ENCODE measurements at places on chromosomes 1 and 21.
A peak's percentile ranks its signal among the peaks of the same experiment; 100 is the strongest.

GRCh38 chr1:159211331-159212136, 6.9 kb downstream of the ACKR1 start:
- peak; percentile 56 for DNase-seq

DNA sequence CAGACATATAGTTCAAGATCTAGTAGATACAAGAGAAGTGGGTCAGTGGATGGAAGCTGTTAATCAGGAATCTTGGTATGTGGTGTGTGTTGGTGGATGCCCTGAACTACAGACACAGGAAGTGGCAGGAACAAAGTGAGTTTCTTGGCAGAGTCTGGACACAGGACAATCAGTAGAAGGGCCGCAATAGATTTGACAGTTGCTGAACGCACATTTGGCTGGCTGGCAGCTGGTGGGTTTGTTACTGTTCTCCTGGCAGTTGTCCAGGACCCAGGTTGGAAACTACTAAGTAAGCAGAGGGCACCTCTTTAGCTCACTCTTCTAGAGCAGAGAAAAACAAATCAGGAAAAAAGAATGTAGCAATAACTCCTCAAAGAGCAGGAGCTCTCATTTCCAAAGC, 13.2 kb downstream of the KRTAP26-1 start:
- DNase-seq = no peak

GRCh38 chr1:94530373-94530878, 11.1 kb downstream of the F3 start:
- DNase-seq = no peak

GRCh38 chr1:150890033-150890416, 3.1 kb downstream of the CTXND2 start:
- no peak for DNase-seq

GRCh38 chr1:172121081-172121717, 279.9 kb downstream of the DNM3 start:
- no peak for DNase-seq

- DNase-seq = no peak
These were observed 118.2 kb downstream of the ODF2L start for GRCh38 chr1:86277936-86278335.

DNA sequence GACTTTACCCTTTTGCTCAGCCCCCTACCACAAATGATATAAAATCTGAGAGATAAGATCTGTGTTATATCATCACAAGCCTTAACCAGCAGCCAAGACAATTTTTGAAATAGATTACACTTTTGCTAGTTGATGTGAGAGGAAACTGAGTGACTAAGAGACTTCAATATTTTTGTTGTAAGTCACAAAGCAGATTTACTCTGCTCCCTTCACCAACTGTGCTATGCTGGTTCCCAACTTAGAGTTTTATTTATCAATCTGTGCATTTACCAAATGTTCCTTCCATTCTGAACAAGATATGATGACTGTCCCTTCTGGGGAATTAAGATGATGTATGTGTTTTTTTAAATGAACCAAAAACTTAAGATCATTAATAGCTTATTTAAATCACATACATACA, 12.1 kb upstream of the GRIK1 start:
- no peak for DNase-seq

DNA sequence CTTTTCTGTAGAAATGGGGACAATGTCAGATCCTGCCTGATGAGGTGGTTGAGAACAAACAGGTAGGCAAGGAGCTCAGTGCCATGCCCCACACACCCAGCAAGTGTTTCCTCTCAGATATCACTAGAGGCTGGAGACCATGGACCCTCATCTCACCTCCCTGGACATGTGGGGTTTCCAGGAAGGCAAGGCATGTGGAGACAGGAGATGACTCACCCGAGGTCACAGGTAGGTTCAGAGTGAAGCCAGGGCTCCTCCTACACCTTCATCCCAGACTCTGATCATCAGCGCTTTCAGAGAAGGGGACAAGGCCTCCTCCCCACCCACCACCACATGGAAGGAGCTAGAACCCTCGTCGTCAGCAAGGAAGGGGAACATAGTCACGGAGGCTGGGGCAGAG, 69.2 kb downstream of the MATN1 start:
- DNase-seq = no peak

DNA sequence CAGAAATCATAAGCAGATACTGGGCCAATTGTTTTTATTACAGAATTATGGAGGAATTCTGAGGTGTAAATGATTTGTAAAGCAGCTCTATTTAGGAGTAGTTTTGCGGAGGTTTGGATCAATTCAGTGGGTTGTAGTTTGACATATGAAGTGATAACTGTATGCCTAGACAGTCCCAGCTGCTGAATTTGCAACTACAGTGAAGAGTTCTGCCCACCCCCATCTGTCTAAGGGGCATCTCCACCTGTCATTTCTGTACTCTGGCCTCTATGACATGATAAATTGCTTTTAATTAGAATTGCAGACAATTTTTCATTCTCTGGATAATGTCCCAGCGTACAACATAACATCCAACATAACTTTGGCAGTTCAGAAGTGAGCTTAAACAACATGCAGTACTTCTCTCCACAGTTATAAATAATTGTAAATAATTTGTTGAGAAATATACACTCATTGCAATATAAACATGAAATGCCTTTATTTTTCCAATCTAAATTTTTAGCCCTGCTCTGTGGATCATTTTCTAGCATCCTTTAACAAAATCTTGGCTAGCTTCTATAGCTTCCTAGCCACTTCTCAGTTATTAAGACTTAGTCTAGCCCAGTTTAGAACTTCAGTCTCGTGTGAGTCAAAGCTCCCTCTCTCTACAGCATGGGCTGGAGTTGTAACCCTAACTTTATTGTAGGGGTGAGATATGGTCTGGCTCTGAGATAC, 52.3 kb downstream of the PDE4B start:
- DNase-seq = no peak

GRCh38 chr21:45854690-45855247, 126.8 kb upstream of the COL6A1 start:
- no peak for DNase-seq

- DNase-seq = no peak
These were observed 17.5 kb downstream of the GTF2B start for GRCh38 chr1:88873737-88874349.

GRCh38 chr1:202659974-202660373, 50.3 kb downstream of the SYT2 start:
- no peak for DNase-seq

DNA sequence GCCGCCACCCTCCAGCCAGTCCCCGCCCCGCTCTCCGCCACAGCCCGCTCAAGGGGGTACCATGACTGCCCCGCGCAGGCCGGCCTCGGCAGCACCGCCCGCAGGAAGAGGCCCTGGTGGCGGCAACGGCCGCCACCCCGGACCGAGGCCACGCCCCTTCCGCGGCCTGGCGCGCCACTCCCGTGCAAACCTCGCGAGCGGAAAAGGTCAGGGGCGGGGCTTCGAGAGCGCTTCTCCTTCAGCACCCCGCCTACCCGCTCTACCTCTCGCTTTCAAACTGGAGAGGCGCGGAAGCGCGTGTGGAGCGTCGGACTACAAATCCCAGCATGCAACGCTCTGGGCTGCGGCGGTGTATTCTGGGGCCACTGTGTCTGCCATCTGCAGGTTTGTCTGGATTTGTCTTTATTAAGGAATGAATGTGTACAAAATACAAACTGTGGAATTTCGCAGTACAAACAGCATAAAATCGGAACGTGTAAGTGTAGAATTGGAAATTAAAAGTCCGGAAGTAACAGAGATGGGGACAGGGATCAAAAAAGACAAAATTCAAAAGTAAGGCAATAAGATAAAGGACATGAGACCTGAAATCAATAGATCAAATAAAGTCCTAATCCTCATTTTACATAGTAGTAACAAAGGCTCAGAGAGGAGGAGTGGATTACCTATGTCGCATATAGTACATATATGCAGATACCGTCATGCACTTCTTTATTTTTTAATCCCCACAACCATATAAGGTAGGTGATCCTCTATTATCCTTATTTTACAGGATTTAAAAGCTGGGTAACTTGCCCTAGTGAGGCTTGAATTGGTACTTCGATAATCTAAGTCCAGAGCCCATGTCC, 464 bp upstream of the ADSS2 start:
- peak; percentile 99 for DNase-seq

GRCh38 chr1:62481681-62482080, 44.8 kb downstream of the USP1 start:
- no peak for DNase-seq

GRCh38 chr1:2251786-2252185, 23.7 kb downstream of the SKI start:
- DNase-seq = no peak

DNA sequence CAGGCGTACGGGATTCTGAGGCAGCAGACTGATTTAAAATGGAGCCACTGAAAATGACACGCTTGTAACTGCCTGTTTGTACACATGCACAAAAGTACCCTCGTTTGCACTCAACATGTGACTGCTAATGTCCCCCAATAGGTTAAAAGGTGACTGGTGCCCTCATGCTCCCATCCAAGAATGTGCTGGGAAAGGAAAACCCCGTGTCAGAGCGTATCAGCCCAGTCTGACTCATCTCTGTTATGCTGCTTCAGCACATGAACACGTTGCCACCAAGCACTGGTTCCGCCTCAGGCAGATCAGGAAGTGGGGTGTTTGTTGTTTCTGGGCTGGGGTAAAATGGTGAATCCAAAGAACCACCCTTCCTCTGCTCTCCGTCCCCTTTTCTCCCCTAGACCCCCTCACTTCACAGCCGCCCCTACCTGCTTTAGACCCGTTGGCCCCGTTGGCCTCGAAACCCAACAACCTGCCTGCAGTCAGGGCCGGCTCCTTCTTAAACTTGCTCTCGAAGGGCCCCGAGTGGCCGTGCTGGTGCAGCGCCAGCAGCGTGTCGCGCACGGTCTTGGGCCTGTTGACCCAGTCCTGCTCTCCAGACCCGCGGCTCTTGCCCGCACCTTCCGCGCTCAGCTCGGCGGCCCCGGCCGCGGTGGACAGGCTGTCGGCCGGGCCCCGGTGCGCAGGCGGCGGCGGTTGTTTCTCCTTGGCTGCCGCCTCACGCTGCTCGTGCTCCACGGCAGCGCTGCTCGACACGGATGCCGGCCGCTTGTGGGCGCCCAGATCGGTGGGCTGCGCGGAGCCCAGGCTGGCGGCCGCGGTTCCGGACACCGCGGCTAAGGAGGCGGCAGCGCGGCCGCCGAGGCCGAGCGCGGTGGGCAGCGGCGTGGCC, 1.7 kb downstream of the IRF2BP2 start:
- no peak for DNase-seq

DNA sequence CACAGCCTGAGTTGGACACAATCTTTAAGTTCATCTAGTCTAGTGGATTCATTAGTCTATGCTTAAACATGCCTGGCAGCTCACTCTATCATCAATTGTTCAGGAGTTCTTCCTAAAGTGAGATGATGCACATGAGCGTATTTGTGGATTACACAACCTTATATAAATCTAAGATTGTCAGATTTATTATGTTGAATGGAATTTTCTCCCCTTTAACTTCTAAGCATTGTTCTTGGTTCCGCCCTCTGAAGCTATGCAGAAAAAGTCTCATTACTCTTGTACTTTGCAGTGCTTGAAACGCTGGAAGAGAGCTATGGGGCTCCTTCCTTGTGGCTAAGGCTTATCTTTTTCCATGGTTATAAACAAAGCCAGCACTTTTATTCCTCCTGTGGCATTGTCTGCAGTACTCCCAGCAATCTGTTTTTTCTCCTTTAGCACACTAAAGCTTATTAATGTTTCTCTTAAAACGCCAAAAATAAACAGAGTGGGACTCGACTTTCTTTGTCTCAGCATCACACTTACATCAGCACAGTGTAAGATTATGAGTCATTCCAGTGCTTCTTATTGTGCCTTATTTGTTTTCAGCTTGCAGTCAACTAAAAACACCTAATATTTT, 316.8 kb upstream of the CAMK1G start:
- DNase-seq = no peak

DNA sequence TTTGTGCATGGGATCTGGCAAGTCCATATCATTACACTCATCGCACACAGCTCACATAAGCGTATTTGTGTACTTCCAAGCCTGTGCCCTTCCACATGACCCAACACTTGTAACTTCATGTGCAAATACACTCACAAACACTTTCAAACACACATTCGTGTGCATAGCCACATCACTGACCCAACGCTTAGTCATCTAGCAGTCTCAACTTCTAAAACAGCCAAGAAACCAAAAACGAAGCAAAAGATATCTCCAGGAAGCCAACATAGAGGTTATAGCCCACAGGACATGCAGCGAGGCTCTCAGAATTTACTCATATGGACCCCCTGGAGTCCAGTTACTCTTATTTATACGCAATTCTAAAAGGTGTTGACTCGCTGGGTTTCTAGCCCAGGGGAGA, 10.9 kb upstream of the GOLT1A start:
- no peak for DNase-seq

DNA sequence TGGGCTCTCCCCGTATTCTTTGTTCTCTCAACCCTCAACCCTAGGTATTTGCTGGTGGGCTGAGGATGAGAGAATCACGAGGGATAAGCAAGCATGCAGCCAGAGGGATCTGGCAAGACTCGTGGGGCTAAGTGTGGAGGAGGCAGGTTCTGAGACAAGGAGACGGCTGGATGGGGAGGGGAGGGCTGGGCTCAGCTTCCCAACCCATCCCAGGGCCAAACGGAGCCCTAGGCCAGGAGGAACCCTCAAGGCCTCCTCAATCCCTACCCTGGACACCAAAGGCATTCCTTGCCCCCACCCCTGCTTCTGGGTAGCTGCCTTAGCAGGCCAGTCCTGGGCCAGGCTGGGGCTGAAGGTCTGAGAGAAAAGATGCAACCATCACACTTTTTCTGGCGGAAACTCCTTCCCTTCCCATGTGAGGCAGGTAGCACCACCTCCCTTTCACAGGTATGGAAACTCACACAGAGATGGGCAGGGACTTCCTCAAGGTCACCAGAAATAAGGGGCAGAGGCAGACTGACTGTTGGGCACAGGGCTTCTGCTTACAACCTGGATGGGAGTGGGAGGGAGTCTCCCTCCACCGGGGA, 6.2 kb downstream of the MEF2D start:
- no peak for DNase-seq

- no peak for DNase-seq
These were observed 167.6 kb upstream of the LRRC7 start for GRCh38 chr1:69400128-69400527.
